ENCODE measurements at places on chromosomes 1 and 21.
A peak's percentile ranks its signal among the peaks of the same experiment; 100 is the strongest.

GRCh38 chr1:165551469-165551868 lies 7.7 kb downstream of the LRRC52 start:
- DNase-seq: no peak

DNA sequence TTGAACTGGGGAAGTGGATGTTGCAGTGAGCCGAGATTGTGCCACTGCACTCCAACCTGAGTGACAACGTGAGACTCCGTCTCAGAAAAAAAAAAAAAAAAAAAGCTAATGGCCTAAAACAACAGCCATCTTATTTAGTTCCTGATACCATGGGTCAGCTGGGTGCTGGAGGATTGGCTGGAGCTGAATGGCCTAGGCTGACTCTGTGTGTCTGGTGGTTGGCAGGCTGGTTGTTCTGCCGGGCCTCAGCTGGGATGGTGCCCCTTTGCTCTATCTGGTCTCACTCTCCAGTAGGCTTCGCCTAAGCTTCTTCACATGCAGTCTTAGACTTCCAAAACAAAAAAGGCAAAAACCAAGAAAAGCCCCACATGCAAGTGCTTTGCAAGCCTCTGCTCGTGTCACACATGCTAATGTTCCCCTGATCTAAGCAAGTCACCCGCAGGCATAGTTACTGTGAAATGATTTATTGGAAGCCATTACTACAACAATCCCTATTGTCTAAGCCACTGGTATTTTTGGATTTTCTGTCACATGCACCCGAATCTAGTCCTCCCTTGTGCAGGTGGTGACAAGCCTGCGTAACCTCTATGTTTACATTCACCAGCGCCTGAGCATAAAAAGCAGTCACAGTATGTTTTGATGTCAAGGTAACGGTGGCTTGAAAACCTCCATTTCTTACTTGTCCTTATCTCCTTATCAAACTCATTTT lies 39.6 kb upstream of the KANK4 start:
- DNase-seq: no peak

DNA sequence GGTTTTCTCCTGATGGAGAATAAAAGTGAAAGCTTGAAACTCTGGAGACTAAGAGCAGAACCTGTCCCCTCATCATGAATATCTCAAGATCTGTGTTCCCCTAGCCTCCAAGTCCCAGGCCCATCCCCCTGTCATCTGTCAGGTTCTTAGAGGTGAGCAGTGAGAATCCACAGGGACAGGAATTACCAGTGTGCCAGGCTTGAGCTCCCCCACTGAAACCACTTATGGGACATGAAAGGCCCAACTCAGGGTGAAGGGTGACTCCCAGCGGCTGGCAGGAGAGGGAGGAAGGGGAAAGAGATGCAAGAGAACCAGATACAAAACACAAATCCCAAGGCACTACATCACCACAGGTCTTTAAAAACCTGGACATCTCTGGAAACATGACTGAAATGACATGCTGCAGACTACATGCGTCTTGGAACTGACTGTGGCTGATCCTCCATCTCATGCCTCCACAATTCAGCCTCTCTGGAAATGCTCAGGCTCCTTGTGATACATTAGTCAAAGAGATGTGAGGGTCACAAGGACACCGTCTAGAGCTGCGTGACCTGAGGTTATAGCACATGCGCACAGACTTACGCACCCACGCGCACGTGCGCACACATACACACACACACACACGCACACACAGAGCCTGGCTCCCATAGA lies 6.8 kb upstream of the LY9 start:
- DNase-seq: no peak

DNA sequence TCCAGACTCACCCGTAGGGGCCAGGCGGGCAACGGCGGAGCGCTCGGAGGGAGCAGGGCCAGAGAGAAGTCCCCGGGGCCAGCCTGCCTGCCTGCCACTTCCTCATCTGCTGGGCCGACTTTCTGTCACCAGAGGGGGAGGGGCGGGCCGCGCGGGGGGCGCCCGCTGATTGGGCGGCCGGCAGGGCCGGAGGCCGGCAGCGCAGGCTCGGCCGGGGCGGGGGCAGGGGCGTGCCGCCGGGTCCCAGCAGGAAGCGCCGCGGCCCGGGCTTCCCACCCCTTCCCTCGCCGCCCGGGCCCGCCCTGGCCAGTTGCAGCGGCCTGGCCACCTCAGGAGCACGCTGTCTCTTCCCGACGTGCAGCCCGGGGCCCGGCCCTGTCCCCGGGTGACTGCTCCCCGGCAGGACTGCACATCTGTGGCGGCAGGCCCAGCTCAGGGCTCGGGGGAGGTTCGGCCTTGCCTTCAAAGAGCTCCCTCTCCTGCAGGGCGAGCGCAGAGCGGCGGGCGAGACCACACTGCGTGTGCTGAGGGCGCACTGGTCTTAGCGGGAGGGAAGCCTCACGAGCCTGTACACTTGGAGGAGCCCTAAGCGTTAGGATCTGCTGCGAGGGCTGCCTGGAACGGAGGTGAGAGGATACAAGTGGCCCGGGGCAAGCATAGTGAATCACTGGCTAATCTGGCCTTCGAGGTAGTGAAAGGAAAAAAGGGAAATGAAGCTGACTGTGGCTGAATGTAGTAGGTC lies at the start of gene ELOVL1:
Gene ELOVL1 (minus strand): TSS at position 108 of the 742 bp plus-strand sequence. CDS start 2,402 bp downstream, outside the sequence.
- peak; percentile 68 for DNase-seq

GRCh38 chr1:115469703-115470476 lies 131.8 kb upstream of the NGF start:
- no peak for DNase-seq

GRCh38 chr1:231818337-231818736 lies 191.7 kb downstream of the DISC1 start:
- DNase-seq: no peak

DNA sequence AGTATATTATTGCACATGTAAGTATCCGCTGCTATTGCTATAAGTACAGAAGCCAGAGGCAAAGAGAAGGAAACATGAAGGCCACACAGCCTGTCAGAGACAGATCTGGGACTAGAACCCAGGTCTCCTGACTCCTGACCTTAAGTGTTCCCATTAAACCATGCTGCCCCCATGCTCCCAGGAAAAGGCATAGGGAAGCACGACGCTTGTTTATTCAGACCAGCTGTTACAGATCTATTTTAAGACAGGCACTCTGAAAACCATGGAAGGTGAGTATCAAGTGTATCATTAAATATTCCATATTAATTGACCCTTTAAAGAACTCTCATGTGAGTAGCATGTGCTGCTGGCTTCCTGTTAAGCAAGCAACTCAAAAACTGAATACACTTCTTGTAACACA lies 11.4 kb downstream of the VAV3 start:
- DNase-seq: no peak

GRCh38 chr1:110380672-110381283 lies 10.0 kb downstream of the SLC16A4 start:
- no peak for DNase-seq

- DNase-seq: no peak
Measured at GRCh38 chr1:236760480-236760879, 34.6 kb upstream of the MTR start.

DNA sequence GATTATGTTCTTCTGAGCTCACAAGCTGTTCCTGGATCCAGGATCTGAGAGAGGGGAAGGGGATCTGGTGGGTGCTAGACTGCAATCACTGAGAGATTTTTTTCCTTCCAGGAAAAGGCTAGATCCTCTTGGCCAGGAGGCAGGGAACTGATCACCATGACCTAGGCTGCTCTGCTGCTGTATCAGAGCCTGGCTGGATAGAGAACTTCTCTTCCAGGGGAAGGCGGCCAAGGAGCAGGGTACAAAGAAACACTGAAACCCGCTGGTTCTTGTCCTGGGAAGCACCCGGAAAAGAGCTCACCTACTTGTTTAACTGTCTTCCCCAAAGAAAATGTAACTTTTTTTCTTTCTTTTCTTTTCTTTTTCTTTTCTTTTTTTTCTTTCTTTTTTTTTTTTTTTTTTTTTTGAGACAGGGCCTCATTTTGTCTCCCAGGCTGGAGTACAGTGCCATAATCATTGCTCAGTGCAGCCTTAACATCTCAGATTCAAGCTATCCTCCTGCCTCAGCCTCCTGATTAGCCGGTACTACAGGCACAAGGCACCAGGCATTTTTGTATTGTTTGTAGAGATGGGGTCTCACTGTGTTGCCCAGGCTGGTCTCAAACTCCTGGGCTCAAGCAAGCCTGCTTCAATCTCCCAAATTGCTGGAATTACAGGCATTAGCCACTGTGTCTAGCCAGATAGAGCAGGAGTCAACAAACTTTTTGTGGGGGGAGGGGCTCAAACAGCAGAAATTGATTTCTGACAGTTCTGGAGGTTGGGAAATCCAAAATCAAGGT lies 12.4 kb upstream of the RPS6KA1 start:
- DNase-seq: no peak

DNA sequence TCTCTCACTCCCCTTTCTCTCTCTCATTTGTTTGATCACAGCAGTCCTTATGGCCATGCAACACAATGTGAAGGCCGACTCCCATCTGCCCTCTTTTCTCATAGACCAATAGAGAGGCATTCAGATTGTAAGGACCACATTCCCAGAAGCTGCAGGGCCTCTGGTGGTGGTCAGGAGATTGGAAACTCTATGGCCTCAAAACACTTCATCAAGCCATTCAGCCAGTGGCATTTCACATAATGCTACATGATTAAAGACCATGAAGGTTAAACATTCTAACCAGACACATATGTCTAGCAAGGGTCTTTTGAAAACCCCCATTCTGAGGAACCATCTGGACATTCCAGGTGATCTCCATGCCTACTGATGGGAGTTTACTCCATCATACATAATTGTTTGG lies 769.5 kb upstream of the CXADR start:
- DNase-seq: no peak

DNA sequence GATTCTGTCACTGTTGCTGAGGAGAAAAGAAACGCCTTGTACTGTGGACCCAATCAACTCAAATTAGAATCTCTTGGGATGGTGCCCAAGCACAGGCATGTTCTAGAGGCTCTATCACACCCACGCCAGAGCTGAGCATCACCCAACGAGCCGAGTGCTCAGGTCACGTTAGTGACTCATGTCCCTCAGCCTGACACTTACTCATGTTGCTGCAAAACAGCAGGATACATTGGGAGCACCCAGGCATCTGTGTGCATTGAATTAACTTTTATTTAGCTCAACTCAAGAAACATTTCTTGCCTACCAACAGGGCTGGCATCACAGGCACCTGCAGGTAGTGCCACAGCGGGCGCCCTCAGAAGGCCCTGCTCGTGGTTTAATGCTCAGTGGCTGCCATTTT lies 149.8 kb downstream of the ETS2 start:
- no peak for DNase-seq

GRCh38 chr1:110874324-110875215 lies 1.6 kb downstream of the CD53 start:
- no peak for DNase-seq

DNA sequence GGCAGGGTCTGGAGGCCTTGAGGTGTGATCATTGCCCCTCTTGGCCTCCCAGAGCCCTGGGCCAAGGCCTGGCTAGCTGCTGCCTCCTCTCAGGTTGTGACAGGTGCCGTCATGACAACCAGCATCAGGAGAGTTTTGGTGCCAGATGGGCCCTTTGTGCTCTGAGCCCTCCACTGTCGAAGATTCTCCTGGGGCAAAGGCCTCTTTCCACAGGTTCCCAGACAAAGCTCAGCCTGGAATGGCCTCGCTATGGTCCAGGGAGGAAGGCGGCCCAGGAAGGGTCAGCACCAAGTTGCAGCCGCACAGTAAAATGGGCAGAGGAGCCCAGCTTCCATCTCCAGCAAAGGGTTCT lies 78.4 kb downstream of the ALPL start:
- no peak for DNase-seq

DNA sequence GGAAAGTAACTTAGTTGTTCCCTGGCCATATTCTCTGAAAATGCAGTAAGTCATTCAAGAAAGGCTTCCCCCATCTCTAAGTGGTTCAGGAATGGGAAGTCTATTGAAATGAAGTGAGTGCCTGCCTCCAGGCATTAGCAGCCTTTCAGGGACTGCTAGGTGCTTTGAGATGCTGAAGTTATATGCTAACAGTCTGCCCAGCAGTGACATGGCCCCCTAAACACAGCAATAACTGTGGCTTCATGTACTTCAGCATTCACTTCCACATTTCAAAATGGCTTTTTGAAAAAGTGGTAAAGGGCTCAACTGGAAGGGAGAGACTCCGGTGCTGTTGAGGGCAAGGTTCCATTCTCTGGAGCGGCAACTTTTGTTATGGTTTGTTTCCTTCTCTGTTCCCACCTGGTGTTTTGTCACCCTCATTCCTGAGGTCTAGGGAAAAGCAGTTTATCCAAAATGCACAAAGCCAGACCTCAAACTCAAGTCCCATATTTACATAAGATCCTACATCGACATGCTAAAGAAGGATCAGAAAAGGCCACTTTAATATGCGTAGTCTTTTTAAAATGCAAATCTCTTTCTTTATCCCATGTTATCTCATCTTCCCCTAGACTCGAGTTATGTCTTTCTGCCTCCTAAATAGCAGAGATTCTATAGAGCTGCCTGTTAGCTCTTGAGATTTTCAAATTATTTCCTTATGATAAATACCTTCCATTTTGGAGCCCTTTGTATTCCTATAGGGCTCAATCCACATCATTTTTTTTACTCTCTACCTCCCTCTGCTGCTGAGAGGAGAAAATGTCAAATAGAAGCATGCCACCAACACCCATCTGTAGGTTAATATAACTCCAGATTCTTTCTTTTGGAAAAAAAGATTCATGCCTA lies 34.2 kb upstream of the LRRC8C start:
- DNase-seq: no peak

DNA sequence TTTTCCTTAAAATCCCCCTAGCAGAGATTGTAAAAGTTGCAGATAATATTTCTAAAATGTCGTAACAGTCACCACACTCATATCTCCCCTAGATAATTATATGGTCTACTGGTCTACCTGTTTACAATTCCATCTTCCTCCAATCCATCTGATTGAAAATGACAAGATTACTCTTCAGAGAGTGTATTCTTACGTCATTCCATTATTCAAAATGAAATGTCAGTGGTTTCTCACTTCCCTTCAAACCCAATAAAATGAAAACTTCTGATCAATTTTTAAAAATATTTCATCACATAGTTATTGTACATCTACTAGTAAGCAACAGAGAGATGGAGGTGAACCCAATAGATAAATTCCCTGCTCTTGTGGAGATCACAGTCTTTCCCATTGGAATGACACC lies 202.2 kb upstream of the C8B start:
- DNase-seq: no peak

DNA sequence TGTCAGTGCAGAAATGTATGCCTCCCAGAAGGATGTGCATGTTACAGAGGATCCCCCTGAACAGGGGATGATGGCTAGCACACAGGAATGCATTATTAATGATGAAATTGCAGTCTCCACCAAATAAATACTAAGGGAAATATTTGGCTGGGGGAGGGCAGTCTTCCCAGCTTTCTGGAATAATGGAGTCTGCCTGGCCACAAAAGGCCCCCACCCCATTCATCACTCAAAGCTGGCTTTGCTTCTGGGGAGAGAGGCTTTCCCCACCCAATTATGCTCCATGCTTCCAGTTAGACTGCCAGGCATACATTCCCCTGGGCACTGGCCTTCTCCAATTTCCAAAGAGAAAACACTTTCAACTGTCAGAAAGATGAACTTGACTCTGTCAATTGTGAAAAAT lies 302.7 kb downstream of the SIPA1L2 start:
- no peak for DNase-seq

GRCh38 chr21:36436829-36437744 lies 42.8 kb downstream of the CLDN14 start:
- DNase-seq: no peak

DNA sequence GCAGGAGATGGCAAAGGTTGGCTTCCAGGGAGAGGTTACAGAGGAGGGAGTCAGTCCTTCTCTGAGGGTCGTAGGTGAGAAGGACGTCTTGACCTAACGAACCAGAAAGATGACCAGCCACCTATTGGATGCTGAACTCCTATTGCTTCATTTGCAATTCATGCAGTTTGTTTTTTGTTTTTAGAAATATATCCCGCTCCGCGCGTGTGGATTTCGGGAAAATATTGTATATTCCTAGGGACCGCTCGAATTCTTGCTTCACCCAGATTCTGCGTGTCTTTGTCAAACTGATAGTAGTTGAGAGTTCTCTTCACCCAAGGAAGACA lies 564 bp downstream of the DISP1 start:
- no peak for DNase-seq

All from stimulated activated CD4-positive, alpha-beta T cell treated with anti-CD3 and anti-CD28 coated beads, TNF-alpha, amount 100 ng/mL, for 4 hours (primary cell).